NCI-H1092 treated with DMSO at 0.1 percent for 48 hours (cell line): ENCODE measurements at places on chromosomes 12 and 14.

DNA sequence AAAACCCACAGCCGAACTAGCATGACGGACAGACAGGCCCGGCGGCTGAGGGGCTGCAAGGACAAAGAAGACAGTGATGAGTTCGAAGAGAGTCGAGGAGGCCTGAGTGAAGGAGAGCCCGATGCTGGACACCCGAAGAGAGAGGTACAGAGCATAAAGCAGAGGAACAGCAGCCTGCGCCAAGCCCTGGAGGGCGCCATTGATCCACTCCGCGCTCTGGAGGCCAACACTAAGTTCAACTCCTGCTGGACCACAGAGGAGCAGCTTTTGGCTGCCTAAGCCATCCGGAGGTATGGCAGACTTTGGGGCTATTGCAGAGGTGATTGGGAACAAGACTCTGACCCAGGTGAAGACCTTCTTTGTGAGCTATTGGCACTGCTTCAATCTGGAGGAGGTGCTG is 7.8 kb upstream of the PLXNC1 start:
- DNase-seq: peak; percentile 11

DNA sequence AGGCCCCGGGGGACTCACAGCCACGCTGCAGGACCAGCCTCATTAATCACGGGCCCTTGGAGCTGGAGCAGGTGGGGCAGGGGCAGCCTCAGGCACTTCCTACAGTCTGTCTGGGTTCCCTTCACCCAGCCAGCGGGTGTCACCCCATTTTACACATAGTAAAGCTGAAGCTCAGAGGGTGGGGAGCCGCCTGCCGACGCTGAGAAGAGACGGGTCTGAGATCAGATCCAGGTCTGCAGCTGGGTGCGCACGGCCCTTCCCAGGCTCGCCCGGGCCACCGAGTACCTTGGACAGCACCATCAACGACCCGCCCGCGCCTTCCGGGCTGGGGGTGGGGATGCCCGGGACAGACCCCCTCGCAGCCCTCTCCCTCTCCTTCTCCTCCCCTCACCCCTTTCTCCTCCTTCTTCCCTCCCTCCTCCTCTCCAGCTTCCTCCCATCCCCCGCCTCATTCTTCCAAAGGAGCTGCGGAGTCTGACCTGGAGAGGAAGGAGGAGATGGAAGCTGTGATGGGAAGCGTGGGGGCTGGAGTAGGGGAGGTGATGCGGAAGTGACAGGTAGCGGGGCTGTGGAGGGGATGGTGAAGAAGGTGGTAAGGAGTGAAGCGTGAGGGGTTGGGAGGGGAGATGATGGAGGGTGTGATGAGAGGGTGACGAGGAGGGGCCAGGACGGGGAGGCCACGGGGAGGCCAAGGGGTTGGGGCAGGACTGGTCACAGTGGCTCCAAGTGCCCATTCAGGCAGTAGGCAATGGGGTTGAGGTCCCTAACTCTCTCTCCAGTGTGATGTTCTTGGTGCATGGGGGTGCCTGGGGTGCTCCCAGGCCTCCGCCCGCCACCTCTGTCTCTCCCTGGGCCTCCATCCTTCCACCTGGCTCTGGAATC is 8.8 kb downstream of the DTX1 start:
- peak; percentile 71 for DNase-seq

- no peak for DNase-seq
Observed at GRCh38 chr14:94341656-94342333, 18.7 kb upstream of the SERPINA6 start.

DNA sequence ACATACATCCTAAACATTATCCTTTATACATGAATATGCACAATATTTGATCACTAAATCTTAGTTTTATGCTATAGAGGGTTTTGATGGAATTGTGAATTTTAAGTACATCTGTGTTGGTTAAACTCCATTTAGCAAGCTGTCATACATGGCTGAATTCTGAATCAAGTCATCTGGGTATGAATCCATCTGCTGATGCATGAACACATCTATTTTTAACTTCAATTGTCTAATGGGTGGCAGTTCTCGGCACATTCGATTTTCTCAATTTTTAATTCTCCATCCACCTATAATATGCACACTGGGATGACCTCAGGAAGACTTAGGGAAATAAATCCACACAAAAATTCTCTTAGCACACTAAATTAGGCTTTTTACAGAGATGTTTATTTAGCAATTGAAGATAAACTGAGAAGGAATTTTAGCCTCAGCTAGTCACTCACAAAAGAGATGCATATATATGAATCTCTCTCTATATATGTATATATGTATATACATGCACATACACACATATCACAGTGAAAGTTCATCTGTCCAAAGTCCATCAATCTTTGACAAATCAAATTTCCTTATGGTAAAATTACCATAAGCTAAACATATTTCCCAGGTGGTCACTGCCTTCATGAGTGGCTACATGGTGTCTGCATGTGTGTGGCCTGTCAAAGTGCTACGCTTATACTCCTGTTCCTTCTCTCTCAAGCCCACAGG is 44.5 kb upstream of the VPS33A start:
- no peak for DNase-seq

- no peak for DNase-seq
Observed at GRCh38 chr14:56952766-56953473, 142.6 kb upstream of the OTX2 start.

DNA sequence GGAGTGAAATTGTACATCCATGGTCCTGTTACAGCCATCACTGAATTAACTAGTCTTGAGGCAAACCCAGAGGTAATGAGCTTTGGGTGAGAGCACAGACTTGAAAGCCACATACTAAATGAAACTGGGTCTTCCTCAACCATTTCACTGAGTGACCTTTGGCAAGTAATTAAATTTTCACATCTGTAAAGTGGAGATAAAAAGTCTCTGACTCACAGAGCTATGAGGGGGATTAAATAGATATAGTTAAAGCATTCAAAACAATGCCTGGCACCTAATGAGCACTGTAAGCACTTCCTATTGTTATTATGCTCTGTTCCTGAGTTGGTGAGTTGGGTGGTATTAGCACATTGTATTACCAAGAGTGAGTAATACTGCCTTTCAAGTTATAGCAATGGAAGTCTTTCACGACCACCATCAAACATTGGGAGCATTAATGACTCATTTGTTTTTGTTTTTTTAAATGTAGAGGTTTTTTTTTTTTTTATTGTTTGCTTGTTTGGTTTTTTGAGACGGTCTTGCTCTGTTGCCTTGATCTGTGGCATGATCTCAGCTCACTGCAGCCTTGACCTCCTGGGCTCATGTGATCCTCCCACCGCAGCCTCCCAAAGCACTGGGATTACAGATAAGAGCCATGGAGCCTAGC is 12.5 kb upstream of the STRN3 start:
- no peak for DNase-seq

DNA sequence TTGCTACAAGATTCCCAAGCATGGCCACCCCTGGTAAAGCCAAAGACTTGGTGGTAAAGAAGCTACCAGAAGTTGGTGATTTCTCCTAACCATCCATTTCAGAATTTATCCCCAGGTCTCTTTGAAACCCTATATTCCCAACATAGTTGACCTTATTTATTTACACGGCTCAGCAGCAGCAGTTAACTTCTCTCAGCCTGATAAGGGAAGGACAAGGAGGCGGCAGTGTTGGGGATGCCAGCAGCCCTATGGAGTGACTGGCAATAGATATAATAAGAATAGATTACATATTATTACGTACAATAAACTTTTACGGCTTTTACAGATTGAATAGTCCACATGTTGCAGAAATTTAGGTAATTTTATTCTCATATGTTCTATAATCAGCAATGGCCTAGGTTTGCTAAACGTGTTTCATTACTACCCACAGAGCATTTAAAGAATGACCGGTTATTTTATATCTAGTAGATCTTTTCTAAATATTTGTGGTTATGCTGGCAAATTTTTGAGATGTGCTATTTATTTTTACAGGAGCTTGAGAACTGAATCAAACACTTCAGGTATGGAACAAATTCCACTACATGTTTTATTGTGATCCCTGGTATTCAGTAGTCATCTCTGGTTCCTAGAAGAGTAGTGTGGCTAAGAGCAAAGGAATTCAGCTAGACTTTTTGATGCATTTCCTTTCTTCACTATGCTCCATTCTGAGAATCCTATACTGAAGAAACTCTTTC is 19.8 kb upstream of the PALS1 start:
- no peak for DNase-seq

DNA sequence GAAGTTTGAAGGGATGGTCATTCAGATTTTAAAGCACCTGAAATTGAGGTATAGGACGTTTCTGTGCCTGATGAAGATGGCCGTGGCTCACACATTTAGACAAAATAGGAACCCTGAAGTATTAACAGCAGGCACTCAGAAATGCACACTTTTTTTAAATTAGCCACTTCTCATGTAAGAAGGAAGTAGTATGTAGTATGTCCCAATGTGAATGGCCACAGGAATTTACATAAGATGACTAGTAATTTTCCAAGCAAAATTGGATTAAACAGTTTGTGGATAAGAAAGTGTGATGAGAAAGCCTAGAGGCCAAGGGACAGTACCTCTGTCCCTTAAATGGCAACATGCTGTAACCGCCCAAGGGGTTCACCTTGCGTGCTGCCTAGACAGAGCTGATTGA is 1.8 kb upstream of the MIS18BP1 start:
- no peak for DNase-seq

- DNase-seq: no peak
Observed at GRCh38 chr14:69594846-69595245, 16.6 kb upstream of the SUSD6 start.

DNA sequence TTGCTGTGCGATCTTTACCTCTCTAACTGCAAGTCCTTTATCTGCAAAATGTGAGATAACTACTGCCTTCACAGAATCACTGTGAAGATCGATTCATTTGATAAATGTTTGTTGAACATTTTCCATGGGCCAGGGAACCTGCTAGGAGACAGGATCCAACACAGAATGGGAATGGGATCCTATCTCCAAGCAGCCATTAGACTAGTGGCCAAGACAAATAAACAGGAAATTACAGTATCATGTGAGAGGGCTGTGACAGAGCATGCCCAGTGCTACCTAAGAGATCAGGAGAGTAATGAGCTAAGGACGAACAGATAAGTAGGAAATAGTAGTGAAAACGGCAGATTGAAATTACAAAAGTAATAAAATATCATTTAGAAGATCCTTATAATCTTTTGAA is 105.7 kb downstream of the GRIN2B start:
- peak; percentile 8 for DNase-seq

GRCh38 chr12:110921262-110921661 is 883 bp upstream of the MYL2 start:
- DNase-seq: no peak

DNA sequence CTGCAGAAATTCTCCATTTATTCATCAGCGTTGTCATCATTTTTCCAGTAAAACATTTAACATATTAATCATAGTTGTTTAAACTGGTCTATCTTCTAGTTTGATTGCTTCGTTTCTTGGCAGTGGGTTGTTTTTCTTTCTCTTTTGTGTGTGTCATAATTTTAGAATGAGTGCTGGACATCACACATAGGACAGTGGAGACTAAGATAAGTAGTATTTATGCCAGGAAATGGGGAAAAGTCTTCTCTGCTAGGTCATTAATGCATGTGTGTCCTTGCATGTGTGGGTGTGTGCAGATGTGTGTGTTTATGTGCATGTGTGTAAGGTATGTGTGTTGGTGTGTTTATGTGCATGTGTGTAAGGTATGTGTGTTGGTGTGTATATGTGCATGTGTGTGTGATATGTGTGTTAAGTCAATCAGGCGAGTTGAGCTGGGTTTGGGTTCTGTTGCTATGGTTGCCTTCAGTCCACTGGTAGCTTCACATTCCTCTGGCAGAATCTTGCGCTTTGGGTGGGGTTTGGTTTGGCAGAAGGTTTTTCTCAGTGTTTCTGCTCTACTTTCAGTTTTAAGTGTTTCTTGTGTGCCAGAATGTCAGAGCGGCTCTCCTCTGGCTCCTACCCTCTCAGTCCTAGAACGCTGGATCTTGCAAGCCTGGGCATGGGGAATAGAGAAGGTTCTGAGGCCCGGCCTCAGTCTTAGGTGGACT is 7.8 kb upstream of the ADGRD1 start:
- DNase-seq: no peak

GRCh38 chr14:66238969-66239368 is 247.2 kb upstream of the CCDC196 start:
- DNase-seq: no peak

DNA sequence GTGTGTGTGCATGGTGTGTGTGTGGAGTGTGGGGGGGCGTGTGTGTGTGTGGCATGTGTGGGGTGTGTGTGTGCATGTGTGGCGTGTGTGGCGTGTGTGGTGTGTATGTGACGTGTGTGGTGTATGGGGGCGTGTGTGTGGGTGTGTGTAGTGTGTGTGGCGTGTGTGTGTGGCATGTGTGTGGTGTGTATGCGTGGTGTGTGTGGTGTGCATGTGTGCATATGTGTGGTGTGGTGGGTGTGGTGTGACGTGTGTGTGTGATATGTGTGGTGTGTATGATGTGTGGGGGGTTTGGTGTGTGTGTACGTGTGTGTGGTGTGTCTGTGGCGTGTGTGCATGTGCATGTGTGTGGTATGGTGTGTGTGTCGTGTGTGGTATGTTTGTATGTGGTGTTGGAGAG is 24.1 kb upstream of the CMKLR1 start:
- no peak for DNase-seq

DNA sequence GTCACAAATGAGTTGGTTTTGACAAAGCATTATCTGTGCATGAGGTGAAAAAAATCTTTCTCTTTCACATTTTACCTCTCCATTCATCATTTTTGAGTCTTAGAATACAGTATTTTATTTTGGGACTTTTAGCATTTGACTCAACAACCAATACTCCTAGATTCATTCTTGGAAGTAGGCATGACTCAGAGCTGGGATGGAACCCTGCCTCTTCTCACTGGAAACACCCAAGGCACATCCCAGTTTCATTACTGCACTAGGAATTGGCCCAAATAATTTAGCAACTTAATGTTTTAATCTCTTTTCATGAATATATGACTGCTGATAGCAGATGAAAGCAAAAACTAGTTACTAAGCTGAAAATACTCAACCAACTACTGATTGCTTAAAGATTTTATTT is 3.3 kb upstream of the PDZRN4 start:
- DNase-seq: no peak

- no peak for DNase-seq
Observed at GRCh38 chr14:73386342-73386741, 72.0 kb downstream of the NUMB start.

DNA sequence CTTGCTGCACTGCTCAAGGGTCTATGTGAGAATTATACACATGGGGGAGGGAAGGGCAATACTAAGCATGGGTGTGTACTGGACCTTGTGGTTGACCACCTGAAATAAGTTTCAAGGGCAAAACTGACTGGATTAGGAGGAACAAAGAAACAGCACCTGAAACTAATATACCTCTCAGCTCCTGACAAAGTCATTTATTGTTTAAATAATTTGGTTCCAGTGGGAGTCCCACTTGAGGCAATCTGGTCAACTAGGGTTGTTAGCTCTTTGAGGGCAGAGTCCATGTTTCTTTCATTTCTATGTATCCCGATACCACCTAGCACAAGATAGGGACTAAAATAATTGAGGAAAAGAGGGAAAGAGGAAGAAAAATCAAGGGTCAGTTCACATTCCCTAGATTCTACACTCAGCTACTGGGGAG is 45.5 kb downstream of the STXBP6 start:
- DNase-seq: no peak
